ENCODE measurements at places on chromosomes 13 and 19.

DNA sequence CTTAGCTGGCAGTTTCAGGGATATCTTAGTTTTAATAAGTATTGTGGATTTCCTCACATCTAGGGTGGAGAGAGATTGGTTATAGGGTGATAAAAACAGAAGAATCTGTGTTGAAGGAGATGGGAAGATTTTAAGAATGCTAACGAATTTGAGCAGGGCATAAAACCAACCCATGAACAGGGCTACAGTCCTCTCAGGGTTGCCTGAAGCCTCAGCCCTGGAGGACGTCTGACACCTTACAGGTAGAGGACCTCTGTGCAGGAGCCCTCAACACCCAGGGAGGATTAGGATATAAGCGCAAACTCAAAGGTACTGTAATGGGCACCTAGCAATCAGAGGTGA, 461 bp upstream of the WASF3 start:
- DNase-seq, result no peak

DNA sequence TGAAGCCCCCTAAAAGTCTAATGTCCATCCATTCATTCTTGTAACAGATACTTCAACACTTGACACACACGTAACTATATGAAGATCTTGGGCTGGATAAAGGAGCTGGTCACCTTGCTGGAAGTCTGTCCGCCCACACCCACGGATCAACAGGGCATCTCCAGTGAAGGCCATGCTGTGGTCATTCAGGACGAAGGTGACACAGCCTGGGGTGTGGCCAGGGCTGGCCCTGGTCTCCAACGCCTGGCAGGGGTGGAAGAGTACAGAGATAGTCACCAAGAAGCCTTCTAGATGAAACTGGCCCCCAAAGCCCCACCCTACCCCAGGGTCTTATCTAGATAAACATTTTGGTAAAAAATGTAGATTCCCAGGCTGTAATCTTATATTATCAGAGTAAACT, 6.8 kb upstream of the PHLDB3 start:
- DNase-seq, result no peak

- no peak for DNase-seq
Observed at GRCh38 chr19:45161738-45162607, 1.2 kb upstream of the NKPD1 start.

DNA sequence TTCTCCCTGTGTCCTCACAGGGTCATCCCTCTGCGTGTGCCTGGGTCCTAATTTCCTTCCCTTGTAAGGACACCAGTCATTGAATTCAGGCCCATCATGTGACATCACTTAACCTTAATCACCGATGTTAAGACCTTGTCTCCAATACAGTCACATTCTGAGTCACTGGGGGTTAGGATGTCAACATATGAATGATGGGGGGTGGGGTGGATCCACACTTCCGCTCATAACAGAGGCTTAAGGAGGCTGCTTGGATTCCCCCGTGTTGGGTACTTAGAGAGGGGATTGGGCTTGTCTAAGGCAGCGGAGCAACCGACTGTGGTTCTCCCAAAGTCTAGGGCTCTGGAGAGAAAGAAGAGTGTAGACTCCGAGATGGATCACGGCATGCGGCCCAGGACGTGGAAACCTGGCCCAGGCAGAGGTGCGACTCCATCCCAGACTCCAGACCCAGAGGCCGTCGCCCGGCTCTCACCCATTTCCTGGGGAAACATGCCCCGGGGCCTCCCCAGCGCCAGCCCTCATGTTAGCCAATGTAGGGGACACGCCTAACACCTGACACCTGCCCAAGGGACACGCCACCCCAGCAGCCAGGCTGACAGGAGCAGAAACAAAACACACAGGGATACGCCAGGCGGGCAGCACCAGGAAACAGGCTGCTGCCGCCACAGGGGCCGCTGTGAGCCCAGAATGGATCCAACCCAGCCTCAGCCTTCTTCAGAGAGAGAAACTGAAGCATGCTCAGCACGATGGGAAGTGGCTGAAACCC, 17.1 kb upstream of the IGLON5 start:
- no peak for DNase-seq

DNA sequence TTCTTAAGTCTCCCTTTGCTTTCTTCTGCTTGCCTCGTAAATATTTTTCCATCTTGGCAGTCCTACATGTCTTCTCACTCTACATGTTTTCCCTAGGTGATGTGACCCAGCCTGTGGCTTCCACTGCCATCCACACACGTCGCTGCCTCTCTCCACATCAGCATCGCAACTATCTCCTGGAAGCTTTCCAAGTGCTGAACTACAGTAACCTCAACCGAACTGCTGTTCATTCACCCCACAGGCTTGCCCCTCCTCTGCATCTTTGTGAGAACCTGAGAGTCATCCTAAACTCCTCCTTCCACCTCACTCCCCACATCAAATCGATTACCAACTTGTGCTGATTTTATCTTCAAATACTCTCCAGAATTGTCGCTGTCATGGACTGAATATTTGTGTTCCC, 41.2 kb upstream of the USPL1 start:
- DNase-seq, result no peak

GRCh38 chr19:17205237-17206140, 9.7 kb upstream of the USE1 start:
- peak; percentile 60 for DNase-seq

DNA sequence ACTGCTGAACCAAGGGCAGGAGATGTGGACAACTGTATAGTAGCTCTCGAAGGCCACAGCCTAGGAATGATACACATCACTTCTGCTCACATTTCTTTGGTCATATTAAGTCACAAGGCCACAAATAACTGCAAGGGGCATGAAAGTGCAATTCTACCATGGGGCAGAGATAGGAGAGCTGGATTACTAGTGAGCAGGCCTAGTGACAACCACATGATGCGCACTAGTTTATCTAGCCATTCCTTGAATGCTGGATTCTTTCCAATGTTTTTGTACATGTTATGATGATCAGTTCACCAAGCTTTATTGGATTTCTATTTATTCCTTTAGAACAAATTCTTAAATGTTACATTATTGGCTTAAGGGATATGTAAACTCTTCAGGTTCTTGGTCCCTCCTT, 100.7 kb downstream of the MIPEP start:
- DNase-seq, result no peak

DNA sequence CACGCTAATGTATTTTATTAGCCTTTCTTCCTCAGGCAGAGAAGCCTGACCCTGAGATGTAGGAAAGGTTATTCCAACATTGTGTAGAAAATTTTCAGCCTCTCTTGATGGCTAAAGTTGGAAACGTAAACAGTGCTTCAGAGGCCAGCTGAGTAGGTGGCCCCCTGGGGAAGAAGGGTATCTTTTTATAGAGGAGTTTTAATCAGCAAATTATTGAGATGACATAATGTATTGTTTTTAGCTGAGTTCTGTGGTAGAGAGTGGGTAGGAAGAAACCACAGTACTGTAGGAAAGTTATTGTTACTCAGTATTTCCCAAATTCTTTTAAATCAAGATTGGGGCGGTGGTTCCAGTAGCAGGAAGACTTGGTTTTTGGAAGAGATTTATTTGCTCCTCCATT, 268.8 kb downstream of the DLEU7 start:
- DNase-seq, result no peak

DNA sequence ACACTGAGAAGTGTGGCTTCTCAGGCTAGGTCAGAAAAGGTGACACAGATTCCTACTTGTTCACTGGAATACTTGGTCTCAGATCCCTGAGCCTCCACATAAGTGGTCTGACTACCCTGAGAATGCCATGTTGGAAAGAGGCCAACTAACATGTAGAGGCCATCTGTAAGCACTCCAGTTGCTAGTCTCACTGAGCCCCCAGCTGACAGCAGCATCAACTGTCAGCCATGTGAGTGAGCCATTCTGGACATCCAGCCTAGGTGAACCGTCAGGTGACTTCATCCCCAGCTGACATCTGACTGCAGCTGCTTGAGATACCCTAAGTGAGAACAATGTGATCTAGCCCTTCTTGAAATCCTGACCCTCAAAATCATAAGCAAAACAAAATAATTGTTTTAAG, 18.1 kb upstream of the ARL11 start:
- no peak for DNase-seq

- DNase-seq, result no peak
Observed at GRCh38 chr19:4566402-4567051, 7.0 kb upstream of the SEMA6B start.

- no peak for DNase-seq
Observed at GRCh38 chr13:66895780-66896179, 334.4 kb downstream of the PCDH9 start.

DNA sequence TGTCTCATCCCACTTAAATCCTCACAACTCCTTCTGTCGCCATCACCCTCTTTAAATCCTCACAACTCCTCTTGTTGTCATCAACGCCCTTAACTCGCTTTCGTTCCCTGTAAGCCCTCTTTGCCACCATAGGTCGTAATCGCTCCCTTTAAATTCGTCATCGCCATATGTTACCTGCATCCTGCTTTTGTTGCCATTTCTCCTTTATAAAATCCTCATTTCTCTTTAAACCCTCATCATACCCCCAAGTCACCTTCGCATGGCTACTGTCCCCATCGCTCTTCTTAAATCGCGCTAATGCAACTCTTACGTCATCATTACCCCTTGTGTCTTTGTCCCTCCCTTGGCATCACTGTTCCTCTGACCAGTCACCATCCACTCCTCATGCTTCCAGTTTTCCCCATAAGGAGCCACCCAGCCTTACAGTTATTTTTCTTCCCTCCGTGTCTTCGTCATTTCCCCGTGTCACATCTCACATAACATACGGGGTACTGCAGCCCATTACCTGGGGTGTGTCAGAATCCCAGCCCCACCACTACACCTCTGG, 539 bp downstream of the PLD3 start:
- no peak for DNase-seq

DNA sequence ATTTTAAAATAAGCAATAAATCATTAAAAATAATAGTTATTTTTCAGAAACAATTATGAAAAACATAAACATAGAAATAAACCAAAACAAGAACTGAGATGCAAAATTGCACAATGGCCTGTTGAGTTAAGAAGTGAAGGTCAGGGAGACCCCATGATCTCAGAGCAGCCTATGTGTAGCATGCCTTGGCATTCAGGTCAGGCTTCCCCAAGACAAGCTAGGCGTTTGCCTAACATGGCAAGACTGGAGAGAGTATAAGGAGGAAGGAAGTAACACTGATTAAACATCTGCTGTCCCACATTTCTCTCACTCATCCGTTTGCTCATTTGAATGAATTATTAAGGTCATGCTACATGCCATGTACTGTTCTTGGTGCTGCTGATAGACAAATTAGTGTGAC, 291.8 kb downstream of the TSHZ3 start:
- DNase-seq, result no peak

- DNase-seq, result no peak
Observed at GRCh38 chr13:51770160-51770559, 33.8 kb downstream of the DHRS12 start.

DNA sequence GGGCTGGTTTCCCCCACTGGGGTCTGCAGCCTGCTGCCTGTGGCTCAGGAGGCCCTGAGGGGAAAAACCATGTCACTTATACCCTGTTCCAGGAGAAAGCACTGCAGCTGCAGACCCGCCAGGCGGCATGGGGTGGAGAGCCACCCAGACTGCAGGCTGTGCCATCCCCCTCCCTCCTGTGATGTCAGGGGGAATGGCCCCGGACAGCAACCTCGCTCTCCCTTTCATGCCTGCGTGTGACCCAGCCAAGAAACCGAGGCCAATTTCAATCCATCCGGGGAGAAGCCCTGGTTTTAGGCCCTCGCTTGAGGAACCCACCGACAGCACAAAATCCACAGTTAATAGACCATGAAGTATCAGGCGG, 37.2 kb upstream of the MATK start:
- DNase-seq, result no peak

- no peak for DNase-seq
Observed at GRCh38 chr19:19550485-19550929, 12.4 kb downstream of the CILP2 start.

DNA sequence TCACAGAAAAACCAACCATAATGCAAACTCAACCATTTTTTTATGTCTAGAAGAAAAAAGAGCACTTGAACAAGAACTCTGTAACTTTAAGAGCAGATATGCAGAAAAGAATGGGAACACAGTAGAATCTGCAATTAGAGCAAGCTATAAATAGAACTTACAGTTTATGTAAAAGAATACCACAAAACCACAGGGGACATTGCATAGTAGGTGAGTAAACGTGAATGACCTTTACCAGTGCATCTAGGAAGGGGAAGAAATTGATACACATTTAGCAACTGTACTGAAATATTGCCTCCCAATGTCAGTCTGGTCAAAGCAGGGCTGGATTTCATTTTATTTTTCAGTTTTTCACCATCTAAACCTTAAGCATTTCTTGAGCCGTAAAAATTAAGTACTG, 242.2 kb upstream of the EDNRB start:
- DNase-seq, result peak; percentile 2

GRCh38 chr13:98535501-98536354, 41.2 kb downstream of the STK24 start:
- DNase-seq, result no peak

- no peak for DNase-seq
Observed at GRCh38 chr13:110150384-110151101, 156.4 kb downstream of the COL4A1 start.

DNA sequence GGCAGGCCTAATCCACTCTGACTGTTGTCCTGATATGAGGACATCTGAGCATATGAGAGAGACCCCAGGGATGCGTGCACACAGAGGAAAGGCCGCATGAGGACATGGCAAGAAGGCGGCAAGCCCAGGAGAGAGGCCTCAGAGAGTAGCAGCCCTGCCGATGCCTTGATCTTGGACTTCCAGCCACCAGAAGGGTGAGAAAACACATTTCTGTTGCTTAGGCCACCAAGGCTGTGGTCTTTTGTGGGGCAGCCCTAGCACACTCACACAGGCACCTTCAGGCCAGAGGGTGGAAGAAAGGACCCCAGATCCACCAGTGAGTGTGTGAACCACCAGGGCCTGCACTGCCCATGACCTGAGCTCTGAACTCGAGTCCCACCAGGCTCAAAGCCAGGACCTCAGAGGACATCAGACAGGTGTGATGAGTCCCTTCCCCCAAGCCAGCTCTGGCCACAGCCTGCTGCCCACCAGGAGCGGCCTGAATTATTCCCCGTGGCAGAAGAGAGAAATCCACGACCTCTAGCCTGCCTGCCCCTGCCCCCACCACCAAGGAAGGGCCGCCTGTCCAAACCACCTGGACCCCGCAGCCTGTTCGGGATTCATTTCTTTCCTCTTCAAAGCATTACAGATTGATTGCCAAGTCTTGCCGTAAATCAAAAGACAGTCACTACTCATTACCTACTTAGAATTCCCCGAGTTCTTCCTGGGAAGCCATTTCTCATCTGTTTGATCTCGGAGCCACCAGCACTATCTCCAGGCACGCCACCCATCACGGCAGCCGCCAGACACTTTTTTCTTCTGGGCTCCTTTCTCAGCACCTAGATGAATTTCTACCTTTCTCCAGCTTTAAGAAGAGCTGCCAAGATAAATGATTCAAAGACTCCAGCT, 72.2 kb downstream of the CEBPG start:
- no peak for DNase-seq

Measured in HTR-8/SVneo (cell line).